ENCODE measurements at places on chromosomes 11 and 22.

DNA sequence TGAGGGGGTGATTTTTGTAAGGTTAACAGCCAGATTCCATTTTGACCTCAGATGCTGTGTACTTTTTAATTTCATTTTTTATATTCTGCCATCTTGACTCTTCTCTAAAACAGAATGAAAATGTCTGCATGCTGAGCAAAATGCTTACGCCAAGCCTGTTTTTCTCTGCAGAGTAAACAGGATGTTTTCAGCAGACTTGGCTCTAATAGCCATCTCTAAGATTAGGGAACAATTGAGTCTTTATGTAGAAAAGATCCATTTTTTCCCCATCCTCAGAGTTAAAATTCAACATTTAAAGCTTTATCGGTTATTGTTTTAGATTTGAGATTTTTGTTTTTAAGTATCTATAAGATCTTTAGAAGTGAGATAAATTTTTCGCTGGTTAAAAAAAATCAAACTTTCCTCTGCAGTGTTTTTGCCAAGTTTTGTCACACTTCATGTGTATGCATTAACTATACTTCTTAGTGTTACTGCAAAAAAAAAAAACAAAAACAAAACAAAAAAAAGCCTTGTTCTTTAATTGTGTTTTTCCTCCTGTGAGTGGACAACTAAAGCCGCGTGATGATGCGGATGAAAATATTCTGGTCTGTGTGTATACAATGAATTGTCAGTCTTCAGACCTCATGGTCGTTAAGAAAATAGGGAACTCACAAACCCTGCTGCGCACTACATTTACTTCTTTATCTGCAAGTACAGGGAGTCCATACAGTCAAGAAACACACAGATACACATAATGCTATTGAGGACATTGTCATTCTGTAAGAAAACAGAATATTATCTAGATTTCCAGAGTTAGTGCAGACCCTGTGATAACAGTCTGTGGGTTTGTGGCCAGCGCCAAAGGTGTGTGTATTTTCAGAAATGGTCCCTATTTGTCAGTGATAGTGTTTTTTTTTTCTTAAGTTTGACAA is 17.5 kb upstream of the ADSL start:
- no peak for DNase-seq

GRCh38 chr11:720642-721246 is 14.7 kb downstream of the EPS8L2 start:
- DNase-seq = peak; percentile 19

DNA sequence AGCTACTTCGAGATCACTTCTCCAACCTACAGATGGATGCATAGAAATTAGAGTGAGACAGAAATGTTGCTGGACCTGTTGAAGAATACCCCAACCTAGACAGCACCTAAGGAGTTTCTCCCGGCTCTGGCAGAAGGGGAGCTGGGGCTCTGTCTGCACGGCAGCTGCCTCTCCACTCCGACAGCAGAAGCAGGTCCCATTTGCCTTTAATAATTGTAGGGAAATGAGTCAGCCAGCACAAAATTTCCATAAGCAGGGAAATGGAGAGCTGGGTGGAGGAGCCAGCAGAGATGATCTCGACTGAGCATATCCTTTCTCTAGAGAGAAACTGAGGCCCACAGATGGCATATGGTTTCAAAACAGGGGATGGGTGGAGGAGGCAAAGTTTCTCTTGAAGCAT is 80.1 kb downstream of the EFCAB6 start:
- DNase-seq = no peak

GRCh38 chr11:21254790-21255189 is 585.4 kb downstream of the NELL1 start:
- DNase-seq = no peak

DNA sequence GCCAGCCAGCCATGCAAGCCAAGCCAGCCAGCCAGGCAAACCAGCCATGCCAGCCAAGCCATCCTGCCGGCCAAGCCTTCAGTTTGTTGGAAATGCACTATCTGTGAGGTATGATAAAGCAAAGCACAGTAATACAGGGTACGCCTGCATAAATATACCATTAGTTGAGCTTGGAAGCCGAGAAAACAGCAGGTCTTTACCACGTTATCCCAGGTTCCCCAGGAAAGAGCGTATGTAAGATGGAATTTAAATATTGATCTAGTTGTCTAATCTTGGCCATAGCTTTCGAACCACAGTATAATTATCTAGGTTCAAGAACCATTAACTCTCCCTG is 24.2 kb downstream of the CCT8L2 start:
- DNase-seq = no peak

DNA sequence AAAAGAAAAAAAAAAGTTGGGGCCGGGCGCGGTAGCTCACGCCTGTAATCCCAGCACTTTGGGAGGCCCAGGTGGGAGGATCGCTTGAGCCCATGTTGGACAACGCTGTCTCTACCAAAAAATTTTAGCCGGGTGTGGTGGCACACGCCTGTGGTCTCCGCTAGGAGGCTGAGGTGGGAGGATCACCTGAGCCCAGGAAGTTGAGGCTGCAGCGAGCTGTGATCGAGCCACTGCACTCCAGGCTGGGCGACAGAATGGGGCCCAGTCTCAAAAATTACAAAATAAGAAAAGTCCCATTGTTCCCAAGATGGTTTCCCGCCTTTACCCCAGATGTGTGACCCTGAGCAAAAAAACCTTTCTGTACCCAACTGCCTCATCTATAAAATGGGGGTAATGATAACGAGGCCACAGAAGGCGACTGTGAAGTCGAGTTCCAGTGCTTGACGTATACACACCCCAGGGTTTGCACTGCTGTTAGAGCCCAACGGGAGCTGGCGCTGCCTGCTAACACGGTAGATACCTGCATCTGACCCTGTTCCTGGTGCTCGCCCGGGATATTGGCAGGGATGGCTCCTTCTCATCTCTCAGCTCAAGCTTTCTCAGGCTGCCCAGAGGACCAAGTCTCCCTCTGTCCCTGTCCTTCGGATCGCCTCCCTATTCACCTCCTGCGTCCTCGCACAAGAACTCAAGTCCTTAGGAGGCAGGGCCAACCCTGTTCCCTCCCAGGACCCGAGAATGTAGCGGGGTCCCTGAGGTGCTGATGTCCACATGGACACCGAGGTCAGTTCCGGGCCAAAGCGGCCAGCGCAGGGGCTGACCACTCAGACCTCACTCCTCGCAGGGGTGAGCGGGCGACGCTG is 1.1 kb upstream of the RPLP2 start:
- no peak for DNase-seq

- no peak for DNase-seq
Measured at GRCh38 chr22:46224044-46224897, 25.8 kb downstream of the CDPF1 start.

- DNase-seq = no peak
Measured at GRCh38 chr11:119307219-119307618, 9.7 kb downstream of the MCAM start.

- no peak for DNase-seq
Measured at GRCh38 chr22:48238284-48238915, 1476.0 kb downstream of the TBC1D22A start.

GRCh38 chr11:10934293-10934860 is 76.5 kb upstream of the ZBED5 start:
- no peak for DNase-seq

DNA sequence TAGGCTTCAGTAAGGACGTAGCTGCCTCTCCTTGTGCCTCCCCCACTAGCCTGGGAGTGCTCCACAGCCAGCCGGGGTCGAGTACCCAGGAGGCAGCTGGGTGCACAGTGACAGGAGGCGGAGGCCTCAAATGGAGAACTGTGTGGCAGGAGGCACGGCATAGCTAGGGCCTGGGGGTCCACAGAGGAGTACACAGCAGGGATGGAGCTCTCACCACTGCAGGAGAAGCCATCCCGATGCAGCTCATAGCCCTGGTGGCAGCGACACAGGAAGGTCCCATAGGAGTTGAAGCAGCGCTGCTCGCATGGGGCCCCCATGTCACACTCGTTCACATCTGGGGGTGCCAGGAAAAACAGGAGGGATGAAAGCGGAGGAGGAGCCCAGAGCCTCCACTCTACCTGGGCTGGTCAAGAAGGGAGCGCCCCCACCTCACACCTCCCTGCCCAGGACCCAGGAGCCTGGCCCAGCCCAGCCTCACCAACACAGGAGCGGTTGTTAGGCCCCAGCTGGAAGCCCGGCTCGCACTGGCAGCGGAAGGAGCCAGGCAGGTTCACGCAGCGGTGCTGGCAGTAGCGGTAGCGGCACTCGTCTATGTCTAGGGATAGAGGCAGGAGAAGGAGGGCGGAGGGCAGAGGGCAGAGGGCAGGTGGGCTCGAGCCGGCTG is 2.8 kb downstream of the EFEMP2 start:
- no peak for DNase-seq

GRCh38 chr11:35003658-35004057 is 87.2 kb downstream of the PDHX start:
- DNase-seq = no peak
